ENCODE measurements at places on chromosomes 4 and X. TPM values are rescaled to one million over a fixed set of nuclear protein-coding genes. Genes with fewer than 3 reads are reported as not detected.

GRCh38 chr4:110085131-110085530, 113.3 kb downstream of the ELOVL6 start:
- peak; percentile 23 for DNase-seq

DNA sequence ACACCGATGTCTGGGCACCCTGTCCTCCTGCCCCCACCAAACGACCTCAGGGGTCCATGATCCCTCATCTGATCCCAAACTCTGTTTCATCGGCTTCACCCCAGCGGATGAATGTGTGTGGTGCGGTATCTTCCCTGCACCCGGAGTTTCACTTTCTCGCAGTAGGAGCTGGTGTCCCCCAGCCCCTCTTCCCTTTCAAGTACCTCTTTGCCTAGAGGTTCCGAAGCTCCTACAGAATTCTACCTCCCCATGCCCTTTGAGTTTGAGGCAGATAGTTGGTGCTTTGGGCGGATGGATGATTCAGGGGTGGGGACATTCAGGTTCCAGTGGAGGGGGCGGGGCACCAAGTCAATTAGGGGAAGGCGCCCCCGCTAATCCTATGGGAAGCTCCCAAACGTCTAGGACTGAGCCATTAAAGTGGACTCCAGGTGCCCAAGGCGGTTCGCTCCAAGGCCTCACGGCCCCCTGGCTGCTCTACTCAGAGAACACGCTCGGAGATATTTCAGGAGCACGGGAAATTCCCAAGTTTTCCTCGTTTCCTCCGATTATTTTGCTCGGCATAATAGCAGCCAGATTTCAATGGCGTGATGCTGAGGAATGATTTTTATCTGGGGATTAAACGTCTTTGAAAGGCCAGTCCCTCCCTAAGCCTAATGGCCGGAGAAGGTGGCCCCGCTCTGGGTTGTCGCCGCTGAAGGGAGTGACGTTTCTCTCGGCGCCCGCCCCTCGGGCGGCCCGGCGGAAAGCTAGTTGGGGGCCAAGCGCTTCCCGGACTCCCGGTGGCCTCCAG, 1.3 kb downstream of the MSX1 start:
- peak; percentile 59 for DNase-seq

DNA sequence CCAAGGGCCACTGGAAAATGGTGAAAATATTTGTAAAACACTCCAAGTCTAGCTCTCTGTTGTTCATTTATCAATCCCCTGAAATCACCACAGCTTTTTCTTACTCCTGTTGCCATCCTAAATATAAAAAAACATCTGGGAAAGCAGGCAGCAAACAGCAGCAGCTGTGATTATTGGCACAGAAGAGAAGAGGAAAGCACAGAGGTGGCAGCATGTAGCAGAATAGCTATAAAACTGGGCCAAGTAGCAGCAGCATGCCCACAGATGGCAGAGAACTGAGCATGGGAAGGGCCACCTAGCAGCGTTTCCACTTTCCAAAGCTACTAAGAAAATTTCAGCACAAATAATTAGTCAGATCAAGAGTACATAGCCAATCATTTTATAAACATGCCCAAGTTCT, 307.2 kb downstream of the SLC7A11 start:
- DNase-seq, result peak; percentile 82

DNA sequence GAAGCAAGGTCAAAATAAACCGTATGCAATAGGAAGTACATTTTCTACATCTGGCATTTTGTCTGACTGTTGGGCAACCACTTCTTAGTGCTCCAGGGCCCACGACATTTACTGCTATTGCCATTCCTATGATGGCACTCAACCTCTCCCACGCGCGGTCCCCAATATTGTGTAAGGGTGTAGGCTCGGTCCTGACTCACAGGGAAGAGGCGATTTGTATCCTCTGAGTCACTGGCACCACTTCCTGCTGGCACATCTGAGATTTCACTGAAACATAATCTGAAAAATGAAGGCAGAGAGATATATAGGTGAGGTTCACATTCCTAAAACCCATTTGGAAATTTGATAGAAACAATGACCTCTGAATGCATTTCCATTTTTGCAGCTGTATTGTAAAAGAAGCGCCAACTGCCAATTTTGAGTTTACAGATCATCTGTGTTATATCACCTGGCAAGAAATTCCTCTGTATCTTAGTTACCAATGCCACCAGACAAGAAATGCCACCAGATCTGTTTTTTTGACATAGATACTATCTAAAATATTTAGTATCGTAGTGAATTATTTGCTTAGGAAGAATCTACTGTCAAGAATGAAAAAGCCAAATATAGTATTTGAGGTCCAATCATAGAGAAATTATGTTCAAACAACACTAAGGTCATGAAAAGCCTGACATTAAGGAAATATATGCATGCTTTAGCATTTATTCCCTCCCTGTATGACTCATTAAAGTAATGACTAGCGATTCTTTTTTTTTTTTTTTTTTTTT, 9.8 kb downstream of the EREG start:
- no peak for DNase-seq

GRCh38 chr4:123121241-123121907, 199.0 kb upstream of the NUDT6 start:
- DNase-seq, result no peak

Gene ARHGAP10
- polyA plus RNA-seq, result 33.0 TPM

- peak; percentile 27 for DNase-seq
Observed at GRCh38 chrX:45749375-45749774, 548.7 kb upstream of the DIPK2B start.

Gene REELD1
- polyA plus RNA-seq, result not detected

GRCh38 chrX:39669668-39670067, 428.1 kb downstream of the BCOR start:
- DNase-seq, result no peak

Gene DOK7
- 23.9 TPM for polyA plus RNA-seq

DNA sequence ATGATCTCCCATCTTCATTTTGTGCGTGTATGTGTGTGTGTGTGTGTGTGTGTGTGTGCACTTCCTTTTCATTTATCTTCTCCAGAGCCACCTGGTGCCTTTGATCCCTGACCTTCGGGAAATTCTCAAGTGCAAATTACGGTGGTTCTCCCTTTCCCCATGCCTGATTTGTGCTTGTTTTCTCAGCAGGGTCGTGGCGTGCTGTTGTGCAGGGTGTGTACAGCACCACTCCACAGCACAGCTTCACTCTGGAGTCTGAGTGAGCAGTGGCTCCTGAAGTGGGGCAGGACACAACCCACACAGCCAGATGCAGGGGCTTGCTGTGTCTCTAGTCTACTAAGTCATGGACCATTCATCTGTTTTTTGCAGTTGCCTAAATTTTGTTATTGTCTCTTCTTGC, 114.2 kb upstream of the TBC1D9 start:
- DNase-seq, result no peak

Gene AADAT
- polyA plus RNA-seq, result 21.8 TPM

Gene ARHGAP36
- polyA plus RNA-seq, result 421 TPM

DNA sequence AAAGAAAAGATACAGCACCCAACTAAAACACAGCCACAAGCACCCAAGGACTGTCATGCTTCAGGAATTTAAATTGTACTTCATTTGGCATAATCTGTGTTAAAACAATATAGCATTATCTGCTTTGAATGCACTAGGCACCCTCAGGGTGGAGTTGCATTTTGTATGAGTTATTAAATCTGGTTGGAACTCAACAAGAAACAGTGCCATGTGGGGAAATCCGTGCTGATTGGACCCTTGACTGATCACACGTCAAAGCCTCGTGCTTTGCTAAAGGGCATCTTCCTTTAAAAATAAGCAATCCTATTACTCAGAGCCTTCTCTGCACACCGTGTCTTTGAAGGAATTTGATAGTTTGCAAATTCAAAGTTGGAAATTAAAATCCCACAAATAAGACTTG, 35.4 kb downstream of the IGFBP7 start:
- DNase-seq, result no peak

All from muscle of leg (tissue), 16 donors.